NCI-H2171 (cell line): ENCODE measurements at places on chromosomes 16 and 17.

DNA sequence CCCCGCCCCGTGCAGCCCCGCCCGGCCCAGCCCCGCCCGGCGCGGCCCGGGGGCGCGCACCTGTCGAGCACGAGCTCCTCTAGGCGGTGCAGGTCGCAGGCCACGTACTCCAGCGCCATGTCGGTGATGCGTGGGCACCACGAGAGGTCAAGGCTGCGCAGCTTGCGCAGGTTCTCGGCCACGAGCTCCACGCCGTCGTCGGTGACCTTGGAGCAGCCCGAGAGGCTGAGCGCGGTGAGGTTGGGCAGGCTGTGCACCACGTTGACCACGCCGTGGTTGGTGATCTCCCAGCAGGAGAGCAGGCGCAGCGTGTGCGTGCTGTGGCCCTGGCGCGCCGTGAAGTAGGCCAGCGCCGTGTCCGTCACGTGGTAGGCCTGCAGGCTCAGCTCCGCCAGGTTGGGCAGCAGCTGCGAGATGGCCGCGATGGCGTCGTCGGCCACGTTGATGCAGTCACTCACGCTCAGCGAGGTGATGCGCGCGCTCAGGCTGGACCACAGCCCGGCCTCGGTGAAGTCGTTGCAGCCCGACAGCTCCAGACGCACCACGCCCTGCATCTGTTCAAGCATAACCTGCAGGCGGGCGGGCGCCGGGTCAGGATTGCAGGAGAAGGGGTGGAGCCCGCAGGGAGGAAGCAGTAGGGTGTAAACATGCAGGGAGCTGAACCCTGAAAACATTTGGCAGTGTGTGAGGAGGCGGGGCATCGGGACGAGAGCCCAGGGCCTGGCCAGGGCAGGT is 5.3 kb upstream of the WDR24 start:
- peak; percentile 92 for DNase-seq

GRCh38 chr16:27424772-27425498 is 23.0 kb downstream of the IL21R start:
- DNase-seq: no peak

DNA sequence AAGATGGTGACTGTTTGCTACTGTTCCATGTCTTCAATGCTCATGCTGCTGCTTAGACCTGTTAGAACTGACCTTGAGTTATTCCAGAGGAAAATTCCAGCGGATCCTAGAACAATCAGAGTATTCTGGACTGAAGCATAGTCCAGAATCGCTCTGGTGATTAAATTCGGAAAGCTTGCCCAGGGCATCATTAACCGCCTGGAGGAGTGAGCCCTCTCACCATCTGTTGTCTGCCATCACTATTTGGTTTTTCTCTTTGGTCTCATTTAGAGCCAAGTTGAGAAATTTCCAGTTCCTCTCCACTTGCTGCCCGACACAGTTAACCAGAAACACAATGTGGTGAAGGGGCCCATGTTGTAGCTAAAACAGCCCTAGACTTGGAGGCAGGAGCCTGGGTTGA is 104.1 kb downstream of the BMERB1 start:
- DNase-seq: no peak

DNA sequence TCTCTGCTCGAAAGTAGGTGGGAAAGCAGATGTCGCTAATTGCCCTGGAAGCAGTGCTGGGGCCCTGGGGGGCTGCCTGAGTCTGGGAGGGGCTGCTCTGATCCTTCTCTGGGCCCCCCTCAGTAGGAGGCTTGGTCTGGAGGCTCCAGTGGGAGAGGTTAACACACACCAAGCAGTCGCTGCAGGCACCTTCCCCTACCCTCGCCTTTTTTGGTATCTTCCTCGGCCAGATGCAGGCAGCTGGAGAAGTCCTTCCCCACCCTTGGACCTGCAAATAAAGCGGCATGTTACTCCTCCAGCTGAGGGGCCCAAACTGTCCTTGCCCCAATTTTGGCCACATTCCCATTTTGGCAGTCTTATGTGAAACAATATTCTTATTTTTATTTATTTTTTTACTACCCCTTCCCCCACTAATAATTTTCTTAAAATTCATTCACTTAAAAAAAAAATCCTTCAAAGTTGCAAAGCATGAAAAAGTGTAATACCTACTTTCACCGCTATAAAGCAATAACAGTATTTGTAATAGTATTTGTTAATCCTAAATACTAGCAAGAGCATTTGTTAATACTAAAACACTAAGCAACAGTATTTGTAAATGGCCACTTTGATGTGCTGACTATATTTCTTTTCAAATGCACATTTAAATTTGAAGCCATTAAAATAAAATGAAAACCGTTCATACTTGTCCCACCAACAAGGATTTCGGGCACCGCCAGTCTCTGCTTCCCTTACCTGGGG is 15.0 kb downstream of the C16orf46 start:
- DNase-seq: no peak

DNA sequence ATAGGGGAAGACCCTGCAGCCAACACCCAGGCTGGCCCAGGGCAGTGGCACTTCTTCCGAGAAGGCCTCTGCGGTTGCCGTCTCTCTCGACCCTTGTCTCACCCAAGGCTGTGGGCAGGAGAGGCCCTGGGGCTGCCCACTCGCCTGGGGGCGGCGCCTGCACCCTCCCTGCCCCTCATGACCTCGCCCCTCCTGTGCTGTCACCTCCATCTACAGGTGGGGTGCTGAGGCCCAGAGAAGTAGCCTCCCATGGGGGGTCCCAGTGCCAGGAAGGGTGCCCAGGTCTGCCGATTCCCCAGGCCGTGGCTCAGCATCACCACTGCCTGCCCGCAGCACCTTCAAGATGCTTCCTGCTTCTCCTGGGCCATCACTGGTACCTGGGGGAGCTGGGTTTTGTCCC is 992 bp downstream of the NLRC3 start:
- no peak for DNase-seq

DNA sequence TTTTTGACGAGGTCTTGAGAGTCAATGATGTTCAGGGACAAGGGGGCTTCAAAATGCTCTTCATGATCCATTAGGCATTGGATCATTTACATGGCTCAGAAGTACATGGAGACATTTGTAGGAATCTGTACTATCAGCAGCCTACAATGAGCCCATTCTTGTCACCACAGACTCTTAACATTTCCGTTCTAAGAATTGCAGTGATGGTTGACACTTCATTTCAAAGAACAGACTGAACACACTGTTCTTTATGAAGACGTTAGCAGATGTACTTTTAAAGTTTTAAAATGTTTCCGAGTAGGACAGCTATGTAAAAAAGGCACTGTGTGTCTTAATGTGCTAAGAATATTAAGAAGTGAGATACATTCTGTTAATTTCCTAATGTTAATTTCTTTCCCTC is 97.3 kb upstream of the GOT2 start:
- DNase-seq: no peak

DNA sequence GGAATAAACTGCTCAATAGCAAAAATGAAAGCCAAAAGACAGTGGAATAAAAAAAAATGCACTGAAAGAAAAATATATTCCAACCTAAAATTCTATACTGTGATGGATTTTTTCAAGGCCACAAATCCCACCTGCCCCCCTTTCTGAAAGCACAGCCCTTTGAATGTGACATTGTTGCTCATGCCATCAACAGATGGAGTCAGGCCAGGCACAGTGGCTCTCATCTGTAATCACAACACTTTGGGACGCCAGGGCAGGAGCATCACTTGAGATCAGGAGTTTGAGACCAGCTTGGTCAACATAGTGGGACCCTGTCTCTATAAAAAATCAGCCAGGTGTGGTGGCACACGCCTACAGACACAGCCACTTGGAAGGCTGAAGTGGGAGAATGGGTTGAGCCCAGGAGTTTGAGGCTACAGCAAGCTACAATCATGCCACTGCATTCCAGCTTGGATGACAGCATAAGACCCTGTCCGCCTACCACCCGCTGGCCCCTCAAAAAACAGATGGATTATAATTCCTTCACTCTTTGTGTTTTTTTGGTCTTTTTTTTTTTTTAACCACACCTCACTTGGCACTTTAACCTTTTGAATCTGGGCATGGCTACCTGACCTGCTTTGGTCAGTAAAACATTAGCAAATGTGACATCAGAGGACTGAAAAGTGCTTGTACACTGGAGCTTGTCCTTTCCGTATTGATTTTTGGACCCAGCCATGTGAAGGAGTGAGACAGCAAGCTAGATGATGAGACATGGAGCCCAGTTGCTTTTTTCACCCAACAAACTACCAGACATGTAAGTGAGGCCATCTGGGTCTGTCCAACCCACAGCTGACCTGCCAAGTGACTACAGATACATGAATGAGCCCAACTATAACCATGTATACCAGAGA is 36.3 kb downstream of the GLG1 start:
- DNase-seq: no peak

- DNase-seq: no peak
These were observed 220.4 kb downstream of the CBLN1 start for GRCh38 chr16:49061137-49061714.

DNA sequence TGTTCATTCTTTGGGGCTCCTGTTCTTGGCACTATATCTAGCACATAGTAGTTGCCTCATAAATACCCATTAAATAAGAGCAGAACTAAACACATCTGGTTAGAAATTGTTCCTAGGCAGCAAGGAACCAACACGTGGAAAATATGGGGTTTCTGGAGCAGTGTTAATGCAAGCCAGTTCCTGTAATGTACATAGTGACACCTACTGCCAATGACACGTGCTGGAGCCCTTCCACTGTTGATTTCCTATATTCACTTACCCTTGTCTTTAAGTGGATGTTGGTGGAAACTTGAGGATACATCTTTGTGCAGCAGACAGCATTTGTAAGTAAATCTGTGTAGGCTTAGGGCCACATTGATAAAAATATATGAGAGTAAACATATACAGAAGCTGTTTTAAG is 1.6 kb upstream of the IRF8 start:
- DNase-seq: no peak

- DNase-seq: no peak
These were observed 113.2 kb upstream of the IRX5 start for GRCh38 chr16:54817432-54817831.

GRCh38 chr16:72721981-72722380 is 325.9 kb downstream of the ZFHX3 start:
- DNase-seq: no peak

GRCh38 chr17:76083536-76084182 is 4.7 kb downstream of the ZACN start:
- no peak for DNase-seq

GRCh38 chr17:47663912-47664623 is 14.3 kb downstream of the KPNB1 start:
- peak; percentile 28 for DNase-seq

GRCh38 chr17:27495460-27495859 is 39.2 kb downstream of the KSR1 start:
- DNase-seq: no peak

- no peak for DNase-seq
These were observed 6.7 kb downstream of the ZNF423 start for GRCh38 chr16:49849037-49849753.

- DNase-seq: no peak
These were observed 60.8 kb downstream of the COPRS start for GRCh38 chr17:31798205-31798724.

DNA sequence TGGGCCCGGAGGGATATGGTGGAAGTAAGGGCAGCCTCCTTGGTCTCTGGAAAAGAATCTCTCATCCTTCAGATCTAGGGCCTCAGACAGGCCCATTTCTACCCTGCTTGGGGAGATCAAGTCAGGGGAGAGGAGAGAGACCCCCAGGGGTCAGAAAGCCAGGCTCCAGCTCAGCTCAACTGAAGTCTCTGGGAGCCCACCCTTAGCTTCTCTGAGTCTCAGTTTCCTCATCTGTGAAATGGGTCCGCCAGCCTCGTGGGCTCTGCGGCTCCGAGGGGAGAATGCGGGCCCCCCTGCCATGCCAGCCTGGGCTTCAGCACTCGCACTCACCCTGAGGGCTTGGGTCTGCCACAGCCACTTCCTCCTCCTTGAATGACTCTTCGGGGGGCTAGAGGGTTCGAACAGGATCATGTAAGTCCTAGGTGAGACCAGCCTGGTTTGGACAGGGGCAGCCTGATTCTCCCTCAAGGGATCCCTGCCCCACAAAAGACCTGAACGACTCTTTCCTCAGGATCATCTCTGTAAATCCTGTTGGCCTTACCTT is 6.7 kb downstream of the CNGB1 start:
- DNase-seq: no peak

DNA sequence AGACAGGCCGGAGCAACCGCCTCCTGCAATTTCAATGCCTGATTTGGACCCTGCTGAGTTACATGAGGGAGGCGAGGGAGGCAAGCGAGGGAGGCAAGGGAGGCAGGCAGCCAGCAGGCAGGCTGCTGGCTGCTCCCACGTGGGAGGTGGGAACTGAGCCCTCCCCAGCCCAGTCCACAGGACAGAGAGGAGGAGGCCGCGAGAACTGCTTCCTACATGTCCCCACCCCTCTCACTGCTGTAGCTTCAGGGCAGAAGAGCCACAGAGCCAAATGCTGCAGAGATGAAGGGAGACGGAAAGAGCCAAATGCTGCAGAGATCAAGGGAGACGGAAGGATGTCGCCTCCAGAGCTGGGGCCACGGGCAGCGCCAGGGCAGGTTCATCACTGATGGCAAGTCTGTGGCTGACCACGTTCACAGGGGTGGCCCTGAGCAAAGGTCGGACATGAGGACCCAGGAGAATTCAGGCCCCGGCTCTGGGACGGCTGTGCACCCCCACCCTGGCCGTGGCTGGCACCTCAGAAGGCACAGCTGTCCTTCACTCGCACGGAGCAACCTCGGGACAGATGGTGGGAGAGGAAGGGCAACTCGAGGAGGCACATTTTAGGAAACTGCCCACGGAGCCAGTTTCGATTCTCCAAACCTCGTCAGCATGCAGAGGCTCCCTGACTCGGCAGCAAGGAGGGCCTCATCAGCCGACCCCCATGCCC is 21.5 kb downstream of the RPH3AL start:
- DNase-seq: no peak

GRCh38 chr17:56583772-56584171 is 9.7 kb upstream of the NOG start:
- DNase-seq: no peak

DNA sequence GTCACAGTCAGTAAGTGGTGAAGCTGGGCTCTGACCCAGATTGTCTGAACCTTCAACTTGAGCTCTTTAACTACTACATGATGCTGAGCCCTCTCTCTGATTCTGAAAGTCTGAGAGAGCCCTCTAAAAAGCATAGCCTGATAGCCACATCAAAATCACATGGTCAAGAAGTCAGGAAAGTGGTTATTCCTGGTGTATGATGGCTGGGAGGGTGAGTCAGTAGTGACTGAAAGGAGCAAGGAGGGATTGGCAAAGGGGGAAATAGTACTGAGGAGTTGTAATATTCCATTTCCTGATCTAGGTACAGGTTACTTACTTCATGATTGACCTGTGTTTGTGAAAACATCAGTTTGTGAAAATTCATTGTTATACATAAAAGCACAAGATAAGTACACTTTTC is 89.1 kb downstream of the SSH2 start:
- no peak for DNase-seq

DNA sequence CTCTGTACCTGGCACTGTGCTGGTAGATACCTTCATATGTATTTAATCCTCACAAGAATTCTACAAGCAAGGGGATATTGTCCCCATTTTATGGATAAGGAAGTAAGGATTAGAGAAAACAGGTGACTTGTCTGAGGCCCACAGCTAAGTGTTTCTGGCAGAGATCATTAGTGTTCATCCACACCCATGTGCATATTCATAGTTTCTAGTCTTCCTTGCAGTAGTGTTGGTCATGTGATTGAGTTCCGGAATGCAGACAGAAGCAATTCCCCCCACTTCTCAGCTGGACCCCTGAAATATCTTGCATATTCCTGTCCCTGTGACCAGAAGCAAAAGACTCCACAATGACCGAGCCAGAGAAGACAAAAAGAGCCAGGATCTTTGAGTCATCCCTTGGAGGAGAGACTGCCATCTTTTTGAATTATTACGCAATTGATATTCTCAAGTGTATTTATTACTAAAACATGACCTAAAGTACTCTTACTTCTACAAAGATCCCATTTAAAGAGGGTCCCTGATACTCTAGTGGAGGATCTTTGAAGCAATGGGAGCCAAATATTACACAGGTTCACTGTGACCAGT is 43.4 kb downstream of the SOX9 start:
- DNase-seq: no peak
